ENCODE measurements at places on chromosomes 7 and 10. TPM values are rescaled to one million over a fixed set of nuclear protein-coding genes. Genes with fewer than 3 reads are reported as not detected.

SPACDR gene
- total RNA-seq, result 0.86 TPM

EPO gene
- not detected for total RNA-seq

SLC16A12 gene
- total RNA-seq, result 0.67 TPM

GCK gene
- total RNA-seq, result not detected

TMEM225B gene
- total RNA-seq, result 0.89 TPM

KAZALD1 gene
- 2.9 TPM for total RNA-seq

LEP gene
- not detected for total RNA-seq

VSIR gene
- 32.7 TPM for total RNA-seq
